ENCODE measurements at places on chromosomes 12 and 14.

- DNase-seq = peak; percentile 28
These were observed at the start of gene PLEKHA5 for GRCh38 chr12:19129486-19130223. PLEKHA5 (plus strand) TSS chr12:19129733; CDS start chr12:19129800, 67 bp downstream.

DNA sequence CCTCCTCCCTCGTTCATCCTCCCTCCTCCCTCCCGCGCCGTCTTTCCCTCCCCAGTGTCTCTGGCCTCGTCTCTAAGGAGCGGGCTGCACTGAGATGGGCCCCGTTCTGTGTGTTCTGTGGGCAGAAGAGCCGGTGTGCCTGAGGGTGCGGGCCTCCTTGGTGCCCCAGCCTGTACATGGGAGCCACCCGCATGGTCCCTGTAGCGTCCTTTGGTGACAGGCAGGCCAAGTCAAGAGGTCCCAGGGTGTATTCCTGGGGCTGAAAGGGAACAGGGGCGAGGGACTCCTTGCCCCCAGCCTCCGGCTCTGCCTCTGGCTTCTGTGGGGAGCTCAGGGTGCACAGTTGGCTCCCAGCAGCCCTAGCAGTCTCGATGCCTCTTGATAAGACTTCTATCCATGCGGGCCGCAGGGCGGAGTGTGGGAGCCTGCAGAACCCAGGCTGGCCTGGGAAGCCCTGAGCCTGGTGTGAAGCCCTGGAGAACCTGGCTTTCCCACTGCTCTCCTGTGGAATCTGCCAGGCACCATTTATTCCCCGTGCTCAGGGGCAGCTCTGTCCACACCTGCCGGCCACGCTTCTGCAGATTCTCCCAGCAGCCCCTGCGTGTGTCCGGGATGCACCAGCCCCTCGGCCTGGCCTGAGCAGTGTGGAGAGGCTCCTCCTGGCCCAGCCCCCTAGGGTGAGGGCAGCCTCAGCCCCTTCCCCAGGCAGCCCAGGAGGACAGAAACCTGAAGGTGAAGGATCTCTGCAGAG, 181.3 kb downstream of the KIF26A start:
- no peak for DNase-seq

DNA sequence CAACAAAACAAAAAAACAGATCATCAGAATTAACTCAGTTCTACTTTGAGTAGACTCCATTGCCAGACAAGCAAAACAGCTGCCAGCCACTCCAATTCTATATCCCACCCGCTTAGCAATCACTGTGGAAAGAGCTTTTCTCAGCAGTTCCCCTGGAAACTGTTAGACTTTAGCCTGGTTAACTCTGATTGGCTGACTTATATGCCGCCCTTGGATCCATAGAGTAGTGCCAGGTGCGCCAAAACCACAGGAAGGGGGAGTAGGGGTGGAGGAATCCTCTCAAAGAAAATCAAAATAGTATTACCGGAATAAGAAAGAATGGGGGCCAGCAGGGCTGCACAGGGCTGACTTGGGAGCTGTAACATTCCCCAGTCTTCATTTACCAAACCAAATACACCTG, 5.4 kb upstream of the EML5 start:
- no peak for DNase-seq

GRCh38 chr14:54776361-54777001, 126.1 kb downstream of the GCH1 start:
- DNase-seq = peak; percentile 74

DNA sequence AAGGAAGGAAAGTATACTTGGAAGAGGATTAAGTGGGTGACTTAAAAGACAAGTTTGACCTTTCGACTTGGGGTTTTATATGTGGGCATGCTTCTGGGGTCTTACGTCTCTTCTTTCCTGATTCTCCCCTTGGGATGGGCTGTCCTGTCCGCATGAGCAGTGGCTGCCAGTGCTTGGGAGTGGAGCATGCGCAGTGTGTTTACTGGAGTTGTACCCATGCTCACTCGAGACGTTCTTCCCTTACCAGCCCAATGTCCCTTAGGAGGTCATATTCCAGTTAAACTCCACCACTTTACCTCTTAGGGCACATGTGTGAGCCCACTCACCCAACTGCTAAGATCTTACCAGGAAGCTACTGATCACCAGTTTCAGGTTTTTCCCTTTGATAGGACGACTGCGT, 20.0 kb upstream of the CHST11 start:
- DNase-seq = no peak

DNA sequence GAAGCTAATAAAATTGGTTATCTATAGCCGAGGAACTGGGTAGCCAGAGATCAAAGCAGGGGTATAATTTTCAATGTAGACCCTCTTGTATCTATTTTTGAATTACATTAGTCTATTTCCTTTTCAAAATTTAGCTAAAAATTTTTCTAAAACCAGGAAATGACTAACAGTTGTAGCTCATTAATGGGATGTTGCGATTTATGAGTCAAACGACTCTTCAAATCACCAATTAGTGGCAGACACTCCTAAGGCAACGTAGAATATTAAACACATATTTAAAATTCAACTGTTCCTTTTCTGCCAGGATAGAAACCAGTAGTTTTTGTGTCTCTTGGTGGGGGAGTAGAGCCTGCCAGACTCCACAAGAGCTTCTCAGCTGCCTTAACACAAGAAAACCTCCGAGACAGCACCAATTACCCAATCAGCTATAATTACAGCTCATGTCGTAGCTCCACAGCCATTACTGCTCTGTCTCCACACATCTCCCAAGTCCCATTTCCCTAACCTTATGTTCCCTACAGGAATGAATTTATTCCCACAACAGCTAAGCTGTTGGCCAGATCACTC, 26.9 kb downstream of the GCN1 start:
- DNase-seq = no peak

DNA sequence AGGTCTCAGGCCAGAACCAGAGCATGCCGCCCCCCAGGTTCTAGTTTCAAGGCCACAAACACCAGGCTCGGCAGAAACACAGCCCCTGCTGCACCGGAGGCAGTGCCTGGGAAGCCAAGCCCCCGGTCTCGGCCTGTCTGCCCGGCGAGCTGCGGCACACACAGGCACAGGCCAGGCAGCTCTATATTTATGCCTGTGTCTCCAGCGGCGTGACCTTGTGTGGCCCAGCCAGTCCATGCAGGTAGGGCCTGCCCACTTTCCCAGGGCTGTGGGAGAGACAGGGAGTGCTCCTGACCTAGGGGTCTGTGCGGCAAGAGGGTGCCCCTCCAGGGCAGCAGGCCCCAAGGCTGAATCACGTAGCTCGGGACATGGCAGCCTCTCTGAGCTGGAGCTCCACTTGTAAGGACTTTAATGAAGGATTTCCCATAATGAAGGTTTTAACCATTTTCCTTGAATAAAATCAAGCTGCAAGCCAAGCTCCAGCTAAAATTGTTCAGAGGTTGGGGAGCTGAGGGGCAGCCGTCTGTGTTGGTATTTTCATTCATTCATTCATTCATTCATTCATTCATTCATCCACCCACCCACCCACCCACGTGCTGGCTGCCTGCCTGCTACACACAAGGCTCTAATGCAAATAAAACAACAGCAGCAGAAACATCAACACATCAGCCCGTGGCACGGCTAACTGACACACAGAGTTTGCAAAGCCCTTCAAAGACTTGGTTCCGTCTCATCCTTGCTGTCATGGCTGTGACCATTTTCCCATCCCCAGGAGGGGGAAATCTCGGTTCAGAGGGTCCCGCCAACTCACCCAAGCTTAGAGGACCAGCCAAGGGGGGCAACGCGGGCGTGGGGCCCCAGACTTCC, 92.0 kb downstream of the RFLNA start:
- no peak for DNase-seq

GRCh38 chr12:105622846-105623736, 292.6 kb downstream of the C12orf75 start:
- no peak for DNase-seq

DNA sequence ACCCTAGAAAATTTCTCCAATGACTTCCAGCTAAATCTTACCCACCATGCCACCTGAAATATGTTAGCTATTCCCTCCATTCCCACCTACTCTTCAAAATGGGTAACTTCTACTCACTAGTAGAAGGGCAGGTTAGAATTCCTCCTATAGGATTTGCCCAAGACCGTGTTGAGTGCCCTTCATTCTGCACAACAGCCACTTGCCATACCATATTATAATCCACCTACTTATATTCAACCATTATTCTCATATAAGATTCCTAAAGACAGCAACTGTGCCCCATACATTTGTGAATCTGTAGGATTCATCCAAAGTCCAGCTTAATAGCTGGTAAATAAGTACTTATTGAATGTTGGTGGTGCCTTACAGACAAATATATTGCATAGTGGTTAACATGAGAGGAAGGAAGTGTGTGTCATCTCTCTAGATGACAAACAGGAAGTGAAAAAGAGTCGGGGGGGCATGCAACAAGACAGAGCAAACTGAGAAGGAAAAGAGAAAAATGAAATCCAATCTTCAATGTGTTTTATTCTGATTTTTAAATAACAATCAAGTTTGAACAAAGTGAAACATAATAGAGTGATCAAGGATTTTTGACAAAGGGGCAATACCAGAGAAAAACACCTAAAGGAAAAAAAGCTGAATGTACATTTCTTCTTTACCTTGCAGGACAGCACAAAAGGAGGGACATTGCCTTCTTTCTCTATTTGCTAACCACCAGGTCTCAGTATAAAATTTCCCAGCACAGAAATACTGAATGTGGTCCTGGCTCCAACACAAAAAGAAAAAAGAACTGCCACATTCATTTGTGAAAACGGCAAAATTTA, 389.3 kb upstream of the USP15 start:
- DNase-seq = no peak

- peak; percentile 32 for DNase-seq
These were observed 112.3 kb upstream of the BCL2L14 start for GRCh38 chr12:11958221-11959091.

GRCh38 chr12:13199592-13199991, 3.1 kb downstream of the EMP1 start:
- DNase-seq = no peak

DNA sequence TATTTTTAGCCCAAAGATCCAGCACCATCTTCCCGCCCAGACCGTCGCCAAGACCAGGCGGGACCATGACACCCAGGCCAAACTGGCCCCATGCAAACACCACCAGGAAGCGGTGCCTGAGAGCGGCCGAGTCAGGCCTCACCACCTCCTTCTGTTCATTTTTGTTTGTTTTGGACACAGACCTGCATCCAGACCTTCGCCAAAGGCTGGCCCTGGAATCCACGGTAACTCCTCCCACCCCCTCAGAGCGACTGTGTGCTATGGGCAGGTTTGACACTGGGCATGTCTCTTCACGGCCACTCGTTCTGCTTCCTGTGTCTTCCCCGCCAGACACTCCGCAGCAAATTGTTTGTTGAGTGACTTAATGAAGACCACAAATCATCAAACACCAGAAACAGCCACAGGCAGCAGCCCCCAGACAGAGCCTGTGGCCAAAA, 47.1 kb downstream of the NCOR2 start:
- no peak for DNase-seq

- DNase-seq = no peak
These were observed 52.4 kb downstream of the BRMS1L start for GRCh38 chr14:35878272-35879150.

- no peak for DNase-seq
These were observed 82.9 kb upstream of the RIN3 start for GRCh38 chr14:92430686-92431085.

DNA sequence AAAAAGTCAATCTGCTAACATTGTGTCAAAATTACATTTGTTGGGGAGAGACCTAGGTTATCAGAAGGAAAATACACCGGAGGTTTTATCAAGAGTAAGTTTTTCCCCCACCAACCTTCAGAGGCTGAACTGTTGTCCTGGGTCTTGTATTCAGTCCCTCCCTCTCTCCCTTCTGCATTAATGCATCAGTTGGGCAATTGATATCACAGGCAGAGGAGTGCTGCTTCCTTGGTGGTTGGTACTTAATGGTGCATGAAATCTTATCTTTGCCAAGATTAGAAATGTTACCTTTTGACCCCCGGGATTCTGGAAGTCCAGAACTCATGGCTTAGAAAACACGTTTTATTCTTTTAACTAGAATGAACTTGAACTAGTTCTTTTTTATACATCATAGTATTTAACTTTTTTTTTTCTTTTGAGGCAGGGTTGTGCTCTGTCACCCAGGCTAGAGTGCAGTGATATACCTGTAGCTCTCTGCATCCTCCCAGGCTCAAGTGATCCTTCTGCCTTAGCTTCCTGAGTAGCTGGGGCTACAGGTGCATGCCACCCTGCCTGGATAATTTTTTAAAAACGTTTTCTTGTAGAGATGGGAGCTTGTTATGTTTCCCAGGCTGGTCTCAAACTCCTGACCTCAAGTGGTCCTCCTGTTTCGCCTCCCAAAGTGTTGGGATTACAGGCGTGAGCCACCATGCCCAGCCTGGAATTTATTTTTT, 4.9 kb downstream of the PCBP2 start:
- DNase-seq = no peak

DNA sequence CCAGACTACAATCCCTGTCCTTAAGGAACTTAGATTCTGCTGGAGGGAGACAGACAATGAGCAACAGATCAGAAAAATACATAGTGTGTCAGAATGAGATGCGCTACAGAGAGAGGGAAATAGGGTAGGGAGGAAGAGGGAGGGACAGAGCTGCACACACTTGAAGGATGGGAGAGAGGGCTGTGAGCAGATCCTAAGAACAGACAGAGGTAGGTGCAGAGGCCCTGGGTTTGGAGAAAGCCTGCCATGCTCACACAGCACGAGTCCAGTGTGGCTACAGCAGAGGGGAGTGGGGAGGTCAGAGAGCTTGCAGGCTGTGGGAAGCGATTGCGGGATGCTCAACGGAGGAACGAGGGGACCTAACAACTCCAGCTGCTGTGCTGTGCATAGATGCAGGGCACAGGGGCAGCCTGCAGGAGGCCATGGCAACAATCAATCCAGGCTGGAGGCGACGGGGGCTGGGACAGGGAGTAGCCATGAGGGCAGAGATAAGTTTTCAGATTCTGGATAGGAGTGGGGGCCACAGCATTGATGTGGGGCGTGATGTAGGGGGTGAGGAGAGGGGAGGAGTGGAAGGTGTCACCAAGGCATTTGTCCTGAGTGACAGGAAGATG, 20.7 kb downstream of the FAIM2 start:
- DNase-seq = no peak

DNA sequence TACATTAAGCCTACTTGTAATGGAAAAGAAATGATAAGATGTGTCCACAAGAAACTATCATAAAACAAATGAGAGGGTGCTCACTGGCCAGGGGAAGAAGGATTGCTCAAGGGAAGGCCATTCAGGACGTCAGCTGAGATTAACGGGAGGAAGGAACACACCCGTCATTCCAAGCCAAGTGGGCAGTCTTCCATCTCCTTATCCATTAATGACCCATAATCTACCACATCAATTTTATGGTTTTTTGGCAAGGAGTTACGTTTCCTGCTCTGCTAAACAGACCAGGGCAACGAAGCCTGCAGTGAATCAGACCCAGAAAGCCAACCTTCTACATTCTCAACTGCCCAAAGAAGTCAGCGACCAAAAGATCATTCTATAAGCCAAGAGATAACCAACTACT, 25.1 kb downstream of the PRKAB1 start:
- DNase-seq = no peak

Measured in stimulated activated CD8-positive, alpha-beta memory T cell treated with anti-CD3 and anti-CD28 coated beads, Interleukin-15, amount 100 ng/mL, for 48 hours (primary cell).